Smooth muscle cell of the brain vasculature (primary cell): ENCODE measurements at places on chromosomes 6 and 20.

DNA sequence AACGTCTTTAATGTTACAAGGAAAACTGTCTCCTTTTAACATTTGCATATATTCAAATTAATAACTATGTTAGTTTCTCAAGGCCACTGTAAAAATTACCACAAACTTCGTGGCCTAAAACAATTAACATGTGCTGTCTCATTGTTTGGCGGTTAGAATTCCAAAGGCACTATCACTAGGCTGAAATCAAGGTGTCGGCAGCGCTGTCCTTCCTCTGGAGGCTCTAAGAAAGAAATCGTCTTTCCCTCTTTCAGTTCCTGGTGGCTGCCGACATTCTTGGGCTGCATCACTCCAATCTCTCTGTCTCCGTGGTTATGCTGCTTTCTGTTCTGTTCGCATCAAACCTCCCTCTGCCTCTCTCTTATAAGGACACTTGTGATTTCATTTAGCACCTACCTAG, 4.2 kb downstream of the TPD52L1 start:
- DNase-seq, result no peak

GRCh38 chr6:43495409-43495941, 14.7 kb downstream of the LRRC73 start:
- no peak for DNase-seq

- DNase-seq, result peak; percentile 70
These were observed 32.8 kb downstream of the RAMACL start for GRCh38 chr6:166553563-166554271.

- peak; percentile 88 for DNase-seq
These were observed 100.6 kb downstream of the KCNB1 start for GRCh38 chr20:49381558-49382493.

DNA sequence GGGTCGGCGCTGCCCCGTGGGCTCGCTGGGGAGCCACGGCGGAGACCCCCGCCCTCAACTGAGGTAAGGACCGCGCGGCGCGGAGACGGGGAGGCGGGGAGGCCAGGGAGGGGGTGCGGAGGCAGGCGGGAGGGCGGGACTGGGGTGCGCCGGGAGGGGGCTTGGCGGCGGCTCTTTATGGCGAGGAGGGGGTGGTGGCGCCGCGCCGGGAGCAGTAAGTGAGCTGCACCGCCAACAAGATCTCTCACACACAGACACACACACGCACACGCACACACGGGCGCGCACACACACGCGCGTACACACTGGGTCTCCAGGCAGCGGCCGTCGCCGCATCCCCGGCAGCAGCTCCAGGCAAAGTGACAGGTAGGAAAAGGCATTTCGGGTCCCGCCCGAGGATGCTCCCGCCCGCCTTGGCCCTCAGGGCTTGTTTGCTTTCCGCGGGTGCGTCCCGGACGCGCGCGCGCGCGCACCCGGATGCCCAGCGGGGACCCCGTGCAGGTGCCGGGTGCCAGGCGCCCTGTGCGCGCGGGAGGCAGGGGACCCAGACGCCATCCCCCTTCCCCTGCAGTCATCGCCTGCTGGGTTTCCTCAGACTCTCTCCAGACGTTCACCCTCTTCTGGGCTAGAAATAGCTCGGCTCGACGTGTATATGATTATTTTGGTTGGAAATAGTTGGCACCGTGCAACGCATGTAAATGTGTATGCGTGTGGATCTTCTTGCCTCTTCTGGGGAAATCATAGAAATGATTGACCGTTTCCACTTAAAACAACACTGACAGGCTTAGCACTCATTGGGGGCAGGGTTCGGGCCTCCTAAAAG, at the start of gene PLCB4:
TSS of gene PLCB4 (plus strand) at position 247 of the 823 bp plus-strand sequence. CDS start 238,728 bp downstream, outside the sequence.
- no peak for DNase-seq

- DNase-seq, result no peak
These were observed 103.9 kb downstream of the OLIG3 start for GRCh38 chr6:137390334-137390733.

- no peak for DNase-seq
These were observed 100.2 kb upstream of the TMEM181 start for GRCh38 chr6:158459726-158460125.

GRCh38 chr20:57738053-57738452, 28.2 kb upstream of the PMEPA1 start:
- no peak for DNase-seq

- DNase-seq, result no peak
These were observed 30.4 kb downstream of the GABRR1 start for GRCh38 chr6:89186762-89187161.

- DNase-seq, result peak; percentile 26
These were observed 223.7 kb downstream of the GMDS start for GRCh38 chr6:2021713-2022125.

- no peak for DNase-seq
These were observed 5.2 kb upstream of the NRSN2 start for GRCh38 chr20:341682-342081.

DNA sequence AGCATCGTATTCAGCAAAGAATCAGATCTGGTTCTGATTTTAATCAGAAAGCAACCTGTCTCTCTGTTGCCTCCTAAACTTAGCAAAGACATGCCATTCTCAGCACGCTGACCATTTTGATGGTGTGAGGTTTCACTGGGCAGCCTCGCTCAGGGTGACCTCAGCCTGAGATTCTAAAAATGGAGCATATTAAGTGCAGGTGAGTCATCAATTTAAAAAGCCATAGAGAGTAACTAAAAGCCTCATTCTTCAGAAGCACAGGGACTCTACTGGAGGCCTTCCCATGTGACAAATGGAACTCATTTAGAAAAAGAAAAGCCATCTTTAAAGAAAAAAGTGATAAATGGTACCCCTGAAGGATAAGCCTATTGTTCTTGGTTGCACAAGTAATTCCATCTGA, 91.3 kb downstream of the FILIP1 start:
- DNase-seq, result no peak

- DNase-seq, result no peak
These were observed 68.1 kb upstream of the SCGN start for GRCh38 chr6:25583906-25584305.
